ENCODE measurements at places on chromosomes 7 and 10.

- no peak for DNase-seq
These were observed 63.6 kb upstream of the TRIM24 start for GRCh38 chr7:138396251-138397070.

GRCh38 chr7:107803009-107803610, at the start of gene SLC26A3:
Gene SLC26A3, minus strand, starts transcription at chr7:107803223. Its CDS starts 8,714 bp downstream, at chr7:107794509.
- no peak for DNase-seq

DNA sequence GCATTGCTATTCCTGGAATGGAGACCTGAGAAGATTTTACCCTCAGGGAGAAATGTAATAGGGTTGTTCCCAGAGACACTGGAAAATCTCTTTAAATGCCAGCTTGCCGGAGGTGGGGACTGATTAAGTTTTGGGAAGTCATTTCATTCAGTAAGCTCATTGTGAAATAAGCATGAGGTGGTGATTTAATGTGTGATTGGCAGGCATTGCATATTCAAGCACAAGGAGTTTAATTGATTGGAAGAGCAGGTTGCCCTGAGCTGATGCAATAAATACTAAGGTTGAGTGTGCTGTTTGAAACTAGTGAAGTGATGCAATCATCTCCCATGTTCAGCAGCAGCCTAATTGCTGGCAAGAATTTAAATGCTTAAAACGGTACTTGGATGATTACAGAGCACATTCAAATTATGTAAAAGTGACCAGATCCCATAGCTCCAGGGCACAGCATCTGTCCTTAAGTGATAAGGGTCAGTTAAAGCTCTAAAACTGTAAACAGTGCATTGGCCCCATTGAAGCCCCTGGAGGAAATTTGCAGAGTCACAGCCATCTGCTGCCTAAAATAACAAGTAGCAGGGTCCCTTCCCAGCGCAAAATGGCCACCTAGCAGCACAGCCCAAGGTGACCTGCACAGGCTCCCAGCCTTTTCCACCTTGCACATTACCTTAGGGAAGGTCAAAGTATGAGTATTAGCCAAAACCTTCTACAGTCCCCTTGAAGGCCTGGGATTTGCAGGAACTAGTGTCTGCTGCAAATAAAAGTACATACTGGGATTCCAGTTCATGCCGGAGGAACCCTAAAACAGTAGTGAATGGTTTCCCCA, 92.1 kb downstream of the CCDC71L start:
- peak; percentile 47 for DNase-seq

GRCh38 chr10:35464825-35465456, 128.6 kb downstream of the CCNY start:
- DNase-seq: no peak

DNA sequence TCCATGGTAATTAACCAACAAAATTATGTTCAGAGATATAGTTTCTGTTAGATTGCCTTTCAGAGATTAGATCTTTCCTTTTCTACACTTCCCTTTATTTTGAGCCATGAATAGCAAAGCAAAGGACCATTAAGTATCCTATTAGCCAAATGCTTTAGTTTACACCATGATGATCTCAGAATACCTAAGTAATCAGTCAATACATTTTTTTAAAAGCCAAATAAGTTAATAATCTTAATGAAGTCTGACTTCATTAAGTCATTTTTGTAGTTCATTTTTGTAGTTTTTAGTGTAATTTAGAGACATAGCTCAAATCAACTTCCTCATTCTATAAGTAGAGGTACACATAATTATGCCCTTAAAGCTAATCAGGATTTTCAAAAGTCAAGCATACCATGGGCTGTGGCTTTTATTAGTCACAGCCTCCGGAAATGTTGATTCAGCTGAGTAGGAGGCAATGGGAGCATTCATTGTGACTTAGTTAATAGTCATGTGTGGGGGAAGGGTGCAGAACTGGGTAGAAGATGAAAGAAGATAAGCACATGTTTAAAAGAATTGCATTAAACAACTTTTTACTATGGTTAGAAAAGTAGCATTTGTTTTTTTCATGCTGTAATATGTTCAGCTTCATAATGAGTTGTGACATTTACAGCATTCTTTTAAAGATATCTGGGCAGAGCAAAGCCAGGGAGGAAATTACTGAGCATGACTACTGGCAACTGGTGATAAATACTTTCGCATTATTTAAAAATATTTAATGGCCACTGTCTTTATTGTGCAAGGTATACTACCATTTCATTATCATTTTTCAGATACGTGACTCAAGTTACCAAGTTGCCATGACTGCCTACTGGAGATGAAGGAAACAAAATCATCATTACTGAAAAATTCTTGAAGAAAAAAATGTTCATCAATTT, 57.3 kb upstream of the CCDC71L start:
- DNase-seq: no peak

- no peak for DNase-seq
These were observed 213.2 kb upstream of the HPS1 start for GRCh38 chr10:98659951-98660350.

DNA sequence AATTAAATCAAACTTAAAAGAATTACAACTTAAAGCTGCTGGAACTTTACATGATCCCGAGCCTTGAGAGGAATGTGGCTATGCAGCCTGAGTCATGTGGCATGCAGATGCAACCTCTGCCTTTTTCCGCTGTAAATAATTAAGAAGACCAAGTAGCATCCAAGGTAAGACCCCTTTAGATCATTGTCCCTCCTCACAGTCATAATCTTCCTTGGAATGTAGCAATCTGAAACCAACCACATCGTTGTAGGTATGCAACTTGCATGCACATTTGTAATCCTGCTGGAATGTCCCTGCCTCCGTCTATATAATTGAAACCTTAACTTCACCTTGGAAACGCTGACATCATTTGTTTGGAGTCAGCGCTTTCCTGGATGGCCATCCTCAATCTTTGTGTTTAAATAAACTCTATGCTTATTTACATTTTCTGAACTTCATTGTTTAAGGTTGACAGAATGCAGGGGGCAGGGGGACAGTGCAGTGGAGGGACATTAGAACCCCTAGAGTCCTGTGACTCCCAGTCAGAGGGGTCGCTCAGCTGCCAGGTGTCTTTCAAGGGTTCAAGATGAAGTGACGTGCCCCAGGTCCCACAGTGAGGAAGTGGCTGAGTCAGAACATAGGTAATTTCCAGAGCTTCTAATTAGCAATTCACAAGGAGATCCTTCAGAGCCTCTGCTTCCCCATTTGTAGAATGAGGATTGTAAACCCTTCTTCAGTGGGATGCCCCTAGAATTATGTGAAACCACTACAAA, 110.7 kb downstream of the RALA start:
- peak; percentile 35 for DNase-seq

GRCh38 chr10:93211991-93212390, 138.3 kb downstream of the CYP26A1 start:
- no peak for DNase-seq

Measured in NCI-H1092 treated with DMSO at 0.1 percent for 48 hours (cell line).